ENCODE measurements at places on chromosomes 12 and 14.

DNA sequence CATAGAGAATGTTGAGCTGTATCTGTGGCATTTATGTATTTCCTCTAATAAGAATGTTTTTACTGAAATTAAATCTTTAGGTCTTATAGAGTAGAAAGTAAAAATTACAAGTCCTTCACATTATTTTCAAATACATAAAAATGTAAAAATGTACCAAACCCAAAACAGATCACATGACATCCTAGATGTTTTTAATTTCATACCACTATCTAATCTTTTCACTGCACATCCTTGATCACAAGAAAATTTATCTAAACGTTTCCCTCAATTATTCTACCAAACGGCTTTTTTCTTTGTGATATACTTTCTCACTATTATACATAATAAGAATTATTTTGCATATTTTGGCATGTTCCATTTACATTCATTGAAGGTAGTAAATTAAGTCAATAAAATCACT lies 18.3 kb downstream of the SGPP1 start:
- no peak for DNase-seq

DNA sequence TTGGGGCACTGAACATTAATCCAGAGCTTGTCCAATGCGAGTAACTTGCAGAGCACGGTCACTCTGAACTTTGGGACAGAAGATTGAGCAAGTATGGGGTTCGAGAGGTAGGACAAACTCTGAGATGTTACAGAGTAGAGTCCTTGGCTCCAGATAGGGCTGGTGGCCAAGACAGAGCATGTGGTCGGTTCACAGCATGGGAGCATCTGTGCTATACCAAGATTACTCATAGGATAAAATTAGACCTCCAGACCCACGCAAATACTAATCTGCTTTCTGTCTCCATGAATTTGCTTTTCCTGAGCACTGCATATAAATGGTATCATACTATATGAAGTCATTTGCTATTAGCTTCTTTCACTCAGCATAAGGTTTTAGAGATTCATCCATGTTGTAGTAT lies 93.4 kb upstream of the TBX5 start:
- no peak for DNase-seq

DNA sequence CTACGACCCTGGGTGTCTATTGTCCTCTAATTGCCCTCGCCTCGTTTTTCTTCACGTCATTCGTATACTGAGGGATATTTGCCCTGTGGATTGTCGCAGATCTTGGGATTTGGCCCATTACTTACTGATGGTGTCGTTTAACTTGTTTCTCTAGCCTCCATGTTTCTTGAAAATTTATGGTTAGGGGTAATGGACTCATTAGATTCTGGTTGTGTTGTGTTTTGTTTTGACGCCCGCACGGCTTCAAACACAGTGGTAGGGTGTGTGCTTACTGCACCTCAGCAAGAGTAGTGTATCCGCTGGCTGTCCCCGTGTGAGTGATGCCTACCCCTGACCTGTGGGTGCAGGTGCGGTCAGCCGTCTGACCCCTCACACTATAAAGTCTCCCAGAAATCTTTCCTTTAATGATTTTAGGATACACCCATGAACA lies 874 bp upstream of the RNU6-8 start:
- DNase-seq: peak; percentile 38

GRCh38 chr12:12015073-12015685 lies 55.6 kb upstream of the BCL2L14 start:
- no peak for DNase-seq

DNA sequence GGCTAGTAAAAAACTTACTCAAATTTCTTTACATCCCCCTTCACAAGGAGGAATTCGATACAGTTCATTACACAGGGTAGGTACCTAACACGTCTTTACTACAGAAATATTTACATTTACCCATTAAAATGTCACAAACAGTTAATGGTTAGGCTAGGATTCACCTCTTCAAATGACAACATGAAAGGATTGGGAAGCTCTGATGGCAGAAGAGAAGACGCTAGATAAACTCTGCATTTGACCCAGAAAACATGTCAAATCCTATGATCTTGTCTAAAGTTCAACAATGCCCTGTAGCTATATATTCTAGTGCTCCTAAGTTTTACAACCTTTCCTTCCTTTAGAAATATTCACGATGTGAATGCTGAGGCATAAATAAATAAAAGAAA lies 64.8 kb downstream of the DENND5B start:
- no peak for DNase-seq

DNA sequence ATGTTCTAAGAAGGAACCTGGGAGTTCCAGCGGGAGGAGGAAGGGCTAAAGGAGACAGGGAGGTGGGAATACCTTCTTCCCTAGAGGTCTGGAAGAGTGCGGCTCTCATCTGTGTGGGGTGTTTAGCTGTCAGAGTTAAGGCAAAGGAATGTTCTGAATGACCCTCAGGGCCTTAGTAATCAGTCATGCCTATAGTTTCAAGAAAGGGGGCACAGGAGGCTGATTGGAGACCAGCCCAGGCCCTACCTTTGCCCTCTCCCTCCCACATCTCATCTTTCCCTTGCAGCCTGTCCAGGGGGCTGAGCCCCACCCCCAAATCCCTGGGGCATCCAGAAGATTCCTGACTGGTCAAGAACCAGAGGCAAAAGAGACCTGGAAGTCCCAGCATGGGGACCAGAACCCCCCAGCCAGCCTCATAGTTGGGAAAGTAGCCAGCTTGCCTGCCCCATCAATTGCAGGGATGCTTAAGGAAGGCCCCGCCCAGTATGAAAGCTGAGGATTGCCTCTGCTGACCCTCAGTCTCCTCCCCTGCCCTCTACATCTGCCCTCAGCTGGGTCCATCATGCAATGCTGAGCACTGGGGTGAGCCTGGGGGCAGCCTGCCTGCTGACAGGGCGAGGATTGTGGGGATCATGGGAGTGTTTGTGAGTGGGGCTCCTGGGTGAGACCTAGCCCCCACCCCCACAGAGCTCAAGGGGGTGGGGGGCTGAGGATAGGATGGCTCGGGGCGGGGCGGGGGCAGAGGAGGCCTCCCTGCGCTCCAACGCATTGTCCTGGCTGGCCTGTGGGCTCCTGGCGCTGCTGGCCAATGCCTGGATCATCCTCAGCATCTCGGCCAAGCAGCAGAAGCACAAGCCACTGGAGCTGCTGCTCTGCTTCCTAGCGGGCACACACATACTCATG lies 1.8 kb downstream of the GPR162 start:
- no peak for DNase-seq

GRCh38 chr14:63091394-63091996 lies 46.2 kb upstream of the KCNH5 start:
- DNase-seq: no peak

DNA sequence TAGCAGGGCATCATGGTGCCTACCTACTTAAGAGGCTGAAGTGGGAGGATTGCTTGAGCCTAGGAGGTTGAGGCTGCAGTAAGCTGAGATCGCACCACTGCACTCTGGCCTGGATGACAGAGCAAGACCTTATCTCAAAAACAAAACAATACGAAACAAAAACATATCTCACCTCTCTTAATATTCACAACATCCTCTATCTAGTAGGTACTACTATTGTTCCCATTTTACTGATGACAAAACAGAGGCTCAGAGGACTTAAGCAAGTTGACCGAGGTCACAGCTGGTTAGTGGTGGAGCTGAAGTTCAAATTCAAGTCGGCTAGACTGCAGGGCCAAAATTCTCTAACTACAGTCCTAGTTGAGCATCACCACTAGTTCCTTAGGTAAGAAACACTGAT lies 172.3 kb upstream of the EEA1 start:
- DNase-seq: no peak

DNA sequence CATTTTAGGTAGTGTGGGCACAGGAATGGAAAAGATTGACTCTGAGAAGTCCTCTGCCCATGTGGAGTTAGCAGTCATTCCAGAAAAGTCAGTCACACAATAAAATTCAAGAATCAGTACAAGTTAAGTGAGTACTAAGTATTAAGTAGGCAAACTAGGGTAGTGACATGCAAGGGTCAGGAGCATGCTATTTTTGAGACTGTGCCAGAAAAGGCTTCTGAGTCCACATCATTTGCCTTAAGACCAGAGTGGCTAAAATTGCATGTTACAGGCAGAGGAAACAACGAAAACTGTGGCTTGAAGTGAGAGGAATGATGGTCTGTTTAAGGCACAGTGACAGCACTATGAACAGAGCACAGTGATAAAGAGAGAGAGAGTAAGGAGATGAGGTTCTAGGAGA lies 108.9 kb downstream of the SLC6A15 start:
- no peak for DNase-seq

DNA sequence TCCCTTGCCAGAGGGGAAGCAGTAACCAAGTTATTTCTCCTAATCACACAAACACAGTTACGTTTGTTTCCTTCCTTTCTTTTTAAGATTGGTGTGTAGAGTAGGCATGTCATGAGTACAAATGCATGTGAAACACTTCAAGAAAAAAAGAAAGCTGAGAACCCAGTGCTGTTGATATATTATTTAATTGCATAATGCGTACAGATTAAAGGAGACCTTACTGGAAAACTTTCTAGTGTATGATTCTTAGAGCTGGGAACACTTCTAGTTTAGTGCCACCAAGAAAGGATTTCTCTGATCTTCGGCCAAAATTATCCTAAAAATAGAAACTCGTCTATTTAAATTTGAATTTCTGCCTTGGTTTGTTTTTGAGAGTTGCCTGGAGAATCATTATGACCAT lies 365.5 kb downstream of the CCDC91 start:
- DNase-seq: no peak

DNA sequence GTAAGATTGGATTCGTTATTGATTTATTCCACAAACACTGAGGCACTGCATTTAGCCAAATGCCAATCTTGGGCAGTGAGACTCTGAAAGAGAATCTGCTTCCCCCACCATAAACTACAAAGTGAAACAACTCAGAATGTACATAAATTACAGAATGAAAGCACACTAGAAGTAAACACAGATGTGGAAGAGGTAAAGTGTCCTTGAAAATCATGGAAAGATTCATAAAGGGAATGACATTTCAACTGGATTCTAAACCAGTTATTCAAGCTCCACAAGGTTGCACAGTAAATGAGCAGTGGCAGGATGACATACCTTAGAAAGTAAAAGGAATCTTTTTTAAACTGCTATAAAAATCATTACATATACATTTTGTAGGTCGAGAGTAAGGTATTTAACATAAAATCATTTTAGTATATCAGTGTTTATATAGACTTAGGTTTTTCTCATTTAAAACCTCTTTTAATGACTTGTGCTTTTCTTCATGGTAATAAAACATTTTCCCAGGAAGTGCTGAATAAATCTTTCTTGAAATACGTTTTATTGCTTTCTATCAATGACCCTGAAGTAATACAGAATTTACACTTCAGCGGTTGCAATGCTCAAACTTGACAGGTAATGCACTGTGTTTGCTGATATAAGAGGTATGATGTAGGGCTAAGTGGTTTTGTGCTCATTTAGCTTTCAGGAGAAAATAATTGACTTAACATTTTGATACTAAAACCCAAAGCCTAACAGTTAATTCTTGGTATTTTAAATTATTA lies 270.6 kb downstream of the NAV3 start:
- no peak for DNase-seq

DNA sequence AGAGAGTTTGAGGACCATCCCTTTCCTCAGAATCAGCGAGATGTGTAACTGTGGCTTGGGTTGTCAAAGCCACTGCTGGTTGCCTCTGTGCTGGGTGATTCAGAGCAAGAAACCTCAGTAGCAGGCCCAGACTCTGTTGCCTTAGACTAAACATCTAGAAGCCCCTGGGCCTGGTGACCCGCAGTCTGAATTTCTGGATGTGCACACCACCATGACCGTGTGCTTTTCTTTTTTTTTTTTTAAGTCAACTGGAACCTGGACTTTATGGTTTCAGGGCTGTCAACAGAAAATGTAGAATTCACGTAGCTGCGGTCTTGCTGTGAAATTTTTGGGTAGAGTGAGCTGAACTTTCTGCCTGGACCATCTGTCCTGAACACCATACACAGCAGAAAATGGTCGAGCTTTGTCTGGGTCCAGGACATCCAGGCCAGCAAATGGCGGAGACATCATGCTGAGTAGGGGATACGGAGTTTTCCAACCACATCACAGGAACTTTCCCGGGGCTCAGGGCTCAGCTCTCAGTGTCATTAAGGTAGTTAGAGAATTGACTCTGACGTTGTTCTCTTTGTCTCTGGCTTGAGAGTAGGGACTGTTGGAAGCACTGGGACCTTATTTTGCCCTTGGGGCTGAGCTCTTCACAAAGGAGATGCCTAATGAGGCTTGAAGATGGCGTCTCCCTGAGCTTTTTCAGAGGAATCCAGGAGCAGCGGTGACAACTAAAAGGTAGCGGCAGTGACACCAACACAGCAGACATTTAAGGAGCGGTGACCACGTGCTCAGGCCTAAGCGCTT lies 23.0 kb upstream of the BATF start:
- DNase-seq: no peak
